ENCODE measurements at places on chromosomes 12 and 14.

- no peak for DNase-seq
Observed at GRCh38 chr14:72574715-72575114, 319.2 kb downstream of the DPF3 start.

GRCh38 chr12:75129275-75129674, 80.4 kb downstream of the KCNC2 start:
- no peak for DNase-seq

GRCh38 chr12:124445121-124445718, 122.2 kb downstream of the NCOR2 start:
- DNase-seq = no peak

DNA sequence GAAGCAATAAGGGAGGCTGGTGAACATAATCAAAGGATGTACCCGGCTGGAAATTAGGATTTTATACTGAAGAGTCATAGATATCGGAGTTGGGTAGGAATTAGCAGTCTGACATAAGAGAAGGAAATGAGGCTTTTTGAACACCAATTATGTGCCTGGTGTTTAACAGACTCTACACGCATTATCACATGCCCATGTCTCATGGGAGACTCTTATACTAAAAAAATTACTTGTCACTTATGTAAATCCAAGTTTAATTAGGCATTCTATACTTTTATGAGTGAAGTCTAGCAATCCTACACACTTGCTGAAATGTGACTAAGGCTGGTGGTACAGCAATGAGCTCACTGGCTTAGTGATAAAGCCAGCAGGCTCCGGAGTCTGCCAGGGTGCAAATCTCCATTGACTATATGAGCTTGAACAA, 93.5 kb downstream of the NUAK1 start:
- no peak for DNase-seq

DNA sequence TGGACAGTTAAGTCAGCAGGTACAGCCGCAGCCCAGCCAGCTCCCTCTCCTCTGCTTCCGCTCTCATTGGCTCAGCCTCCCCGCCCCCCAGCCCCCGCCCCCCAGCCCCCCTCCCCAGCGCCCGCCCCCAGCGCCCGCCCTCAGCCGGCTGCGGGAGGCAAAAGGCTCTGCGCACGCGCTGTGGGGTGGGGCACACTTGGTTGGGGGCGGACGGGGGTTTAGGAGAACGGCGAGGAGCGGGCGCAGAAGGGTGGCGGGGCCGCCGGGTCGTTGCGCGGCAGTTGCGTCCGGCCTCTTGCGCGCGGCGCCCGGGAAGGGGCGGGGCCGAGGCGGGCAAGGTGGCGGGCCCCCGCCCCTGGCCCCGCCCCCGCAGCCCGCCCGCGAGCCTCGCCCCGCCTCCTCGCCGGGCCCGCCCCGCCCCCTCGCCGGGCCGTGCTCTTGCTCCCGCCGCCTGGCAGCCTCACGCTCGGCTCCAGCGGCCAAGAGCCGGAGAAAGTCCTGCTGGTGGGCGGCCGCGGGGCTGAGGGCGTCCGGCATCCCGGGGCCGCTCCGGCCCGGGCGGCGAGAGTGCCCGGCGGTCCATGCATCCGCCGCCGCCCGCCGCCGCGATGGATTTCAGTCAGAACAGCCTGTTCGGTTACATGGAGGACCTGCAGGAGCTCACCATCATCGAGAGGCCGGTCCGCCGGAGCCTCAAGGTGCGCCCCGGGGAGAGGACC, at the start of gene PPP4R4:
PPP4R4 (plus strand) TSS at position 438 of the 719 bp plus-strand sequence; CDS start at position 582, 144 bp downstream.
- no peak for DNase-seq

GRCh38 chr12:47407463-47408129, 298.2 kb downstream of the RPAP3 start:
- DNase-seq = no peak

GRCh38 chr14:67800743-67801142, 15.6 kb downstream of the ZFYVE26 start:
- no peak for DNase-seq

GRCh38 chr12:67220065-67220464, 49.1 kb upstream of the CAND1 start:
- no peak for DNase-seq

DNA sequence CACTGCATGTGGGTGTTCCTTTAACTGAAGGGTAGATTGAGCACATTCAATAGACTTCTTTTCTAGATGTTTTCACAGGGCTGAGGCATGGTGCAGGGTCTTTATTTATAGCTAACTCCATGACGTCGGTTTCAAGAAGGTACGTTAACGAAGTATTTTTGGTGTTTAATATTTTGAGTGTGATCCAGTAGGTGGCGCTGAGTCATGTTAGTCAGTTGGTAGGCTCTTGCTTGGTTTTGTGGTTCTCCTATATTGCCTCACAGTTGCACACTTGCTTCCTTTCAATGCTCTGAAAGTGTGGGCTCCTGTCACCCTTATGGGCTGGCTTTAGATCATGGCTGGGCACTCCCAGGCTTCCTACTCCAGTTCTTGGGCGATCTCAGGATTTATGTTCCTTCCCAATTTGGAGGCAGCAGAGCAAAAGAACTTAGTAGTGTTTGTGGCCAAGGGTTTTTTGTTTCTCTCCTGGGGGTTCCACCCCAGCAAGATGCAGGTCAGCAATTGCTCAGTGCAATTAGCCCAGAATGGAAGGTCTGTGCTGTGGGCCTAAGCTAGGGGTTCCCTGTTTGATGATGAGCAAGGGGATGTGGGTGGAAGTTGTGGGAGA, 471.6 kb upstream of the FOXG1 start:
- DNase-seq = no peak

DNA sequence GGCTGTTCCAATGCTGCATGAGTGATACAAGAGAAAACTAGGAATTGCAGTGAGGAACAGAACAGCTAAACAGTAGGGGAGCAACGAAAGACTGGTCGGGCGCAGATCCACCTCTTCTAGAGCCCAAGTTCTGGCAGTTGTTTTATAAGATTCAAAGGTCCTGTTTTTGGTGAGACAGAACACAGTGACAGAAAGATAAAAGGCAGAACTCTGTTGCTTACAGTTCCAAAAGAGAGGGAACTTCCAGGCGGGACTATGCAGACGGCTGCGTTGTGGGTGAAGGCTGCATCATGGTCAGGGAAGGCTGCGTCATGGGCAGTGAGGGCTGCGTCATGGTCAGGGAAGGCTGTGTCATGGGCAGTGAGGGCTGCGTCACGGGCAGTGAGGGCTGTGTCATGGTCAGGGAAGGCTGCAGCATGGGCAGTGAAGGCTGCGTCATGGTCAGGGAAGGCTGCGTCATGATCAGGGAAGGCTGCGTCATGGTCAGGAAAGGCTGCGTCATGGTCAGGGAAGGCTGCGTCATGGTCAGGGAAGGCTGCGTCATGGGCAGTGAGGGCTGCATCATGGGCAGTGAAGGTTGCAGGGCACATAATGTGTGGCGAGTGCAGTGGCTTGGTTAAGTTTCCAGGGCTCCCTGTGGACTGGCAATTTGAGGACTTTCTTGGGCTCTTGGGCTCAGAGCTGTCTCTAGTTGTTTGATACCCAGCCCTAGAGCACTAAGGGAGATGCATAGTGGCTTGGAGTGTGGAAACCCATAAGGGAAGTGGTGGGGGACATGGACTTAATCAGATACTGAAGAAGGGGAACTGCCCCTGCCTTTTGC, 619.9 kb downstream of the AACS start:
- no peak for DNase-seq

DNA sequence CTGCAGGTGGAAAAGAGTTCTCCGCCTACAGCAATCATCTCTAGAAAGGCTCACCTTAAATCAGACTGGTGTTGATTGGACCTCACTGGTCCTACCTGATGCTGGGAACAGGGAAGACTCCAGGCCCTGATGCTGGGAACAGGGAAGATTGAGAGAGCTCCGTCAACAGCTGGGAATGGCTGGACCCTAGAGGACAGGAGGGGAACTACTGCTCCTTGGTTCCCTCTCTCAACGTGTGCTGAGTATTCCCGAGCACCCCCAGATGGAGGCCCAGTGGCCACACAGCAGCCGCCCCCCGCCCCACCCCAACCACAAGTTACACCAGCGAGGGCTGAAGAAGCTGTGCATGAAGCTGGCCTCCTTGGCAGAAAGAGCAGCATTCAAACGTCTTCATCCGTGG, 240.3 kb downstream of the SLC15A4 start:
- no peak for DNase-seq

DNA sequence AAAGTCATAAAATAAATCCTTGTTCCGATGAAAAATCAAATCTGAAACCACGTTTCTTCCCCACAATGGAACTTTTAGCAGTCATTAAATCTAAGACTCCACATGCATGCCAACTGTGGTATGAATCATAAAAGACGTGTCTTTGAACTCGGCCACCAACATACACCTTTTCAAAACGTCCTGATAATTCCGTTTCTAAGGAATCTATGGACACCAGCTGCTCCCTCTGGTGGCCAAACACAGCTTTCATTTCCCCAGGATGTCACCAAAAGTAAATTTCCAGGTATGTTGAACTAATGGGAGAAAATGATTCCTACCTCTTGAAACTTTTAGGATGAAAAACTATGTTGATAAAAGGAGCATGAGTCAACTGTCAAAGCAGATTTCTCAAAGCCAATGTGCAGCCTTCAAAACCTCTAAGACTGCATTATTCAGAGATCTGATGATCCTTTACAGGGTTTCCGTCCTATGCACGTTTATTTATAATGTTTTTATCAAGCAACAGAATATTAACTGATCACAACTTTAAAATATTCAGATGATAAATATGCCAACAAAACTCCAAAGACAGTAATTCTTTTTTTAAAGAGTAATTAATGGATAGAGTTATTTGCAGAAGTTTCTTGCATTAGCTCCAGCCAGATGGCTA, 96.2 kb downstream of the CIT start:
- no peak for DNase-seq

DNA sequence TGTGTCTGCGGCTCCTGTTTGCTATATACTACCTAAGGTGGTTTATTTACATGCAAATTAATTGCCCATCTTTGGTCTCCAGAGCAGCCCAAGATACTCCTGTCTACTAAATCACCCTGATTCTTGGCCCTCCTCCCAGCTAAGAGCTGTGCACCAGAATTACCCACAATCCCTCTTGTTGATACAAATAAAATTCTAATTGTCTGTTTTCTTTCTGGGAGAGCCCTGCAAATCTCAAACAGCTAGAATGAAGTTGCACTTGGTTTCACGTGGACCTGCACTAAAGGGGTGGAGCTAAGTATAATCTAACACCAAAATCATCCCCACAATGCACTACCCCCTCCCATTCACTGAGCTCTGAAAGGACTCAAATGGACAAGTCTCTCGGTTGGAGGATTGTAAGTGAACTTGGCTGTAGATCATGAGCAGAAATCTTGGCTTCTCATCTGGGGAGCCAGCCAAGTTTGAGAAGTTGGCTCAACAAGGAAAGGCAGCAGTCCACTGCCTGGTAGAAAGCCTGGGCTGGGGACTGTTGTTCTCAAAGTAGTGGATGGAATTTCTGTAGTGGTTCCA, 6.6 kb downstream of the MAX start:
- DNase-seq = peak; percentile 50

GRCh38 chr14:68314642-68315041, 478.2 kb downstream of the ZFP36L1 start:
- DNase-seq = no peak

GRCh38 chr14:90039253-90040010, 22.4 kb upstream of the KCNK13 start:
- no peak for DNase-seq

DNA sequence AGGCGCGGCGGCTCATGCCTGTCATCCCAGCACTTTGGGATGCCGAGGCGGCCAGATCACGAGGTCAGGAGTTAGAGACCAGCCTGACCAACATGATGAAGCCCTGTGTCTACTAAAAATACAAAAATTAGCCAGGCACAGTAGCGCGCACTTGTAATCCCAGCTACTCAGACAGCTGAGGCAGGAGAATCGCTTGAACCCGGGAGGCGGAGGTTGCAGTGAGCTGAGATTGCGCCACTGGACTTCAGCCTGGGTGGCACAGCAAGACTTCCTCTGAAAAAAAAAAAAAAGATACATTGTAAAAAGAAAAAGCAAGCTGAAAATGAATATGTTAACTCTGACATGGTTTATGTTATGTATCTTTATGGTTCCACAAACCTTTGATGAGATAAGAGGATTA, 33.6 kb downstream of the RPGRIP1 start:
- DNase-seq = no peak

GRCh38 chr12:52687497-52688385, 7.5 kb upstream of the KRT1 start:
- no peak for DNase-seq

- no peak for DNase-seq
Observed at GRCh38 chr12:113130457-113131135, 5.0 kb downstream of the RASAL1 start.

DNA sequence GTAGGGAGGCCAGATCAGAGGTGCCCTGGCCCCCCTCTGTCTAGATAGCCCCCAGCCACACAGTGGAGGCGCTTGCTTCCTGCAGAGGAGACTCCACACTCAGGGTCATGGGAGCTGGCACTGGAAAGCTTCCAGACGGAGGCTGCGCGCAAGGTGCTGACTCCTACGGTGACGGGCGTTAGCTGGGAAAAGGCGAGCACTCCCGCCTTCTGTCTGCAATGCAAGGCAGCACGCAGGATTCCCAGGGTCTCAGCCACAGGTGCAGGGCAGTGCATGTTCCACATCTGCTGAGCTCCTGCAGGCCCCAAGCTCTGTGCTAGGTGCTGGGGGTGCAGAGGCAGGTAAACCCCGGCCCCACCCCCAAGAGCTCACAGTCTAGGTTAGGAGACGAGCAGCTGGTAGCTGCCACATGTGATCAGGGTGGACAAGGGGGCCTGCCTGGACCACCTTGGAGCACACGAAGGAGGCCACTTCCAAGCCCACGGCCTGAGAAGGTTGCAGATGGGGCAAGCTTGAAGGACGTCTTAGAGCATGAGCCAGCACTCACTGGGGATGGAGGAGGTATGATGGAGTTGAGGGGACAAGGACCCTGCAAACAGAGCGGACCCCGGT, 310.9 kb upstream of the DIO3 start:
- DNase-seq = no peak

GRCh38 chr14:91143862-91144261, 30.0 kb downstream of the DGLUCY start:
- no peak for DNase-seq

GRCh38 chr12:30010071-30011052, 226.6 kb upstream of the TMTC1 start:
- no peak for DNase-seq

DNA sequence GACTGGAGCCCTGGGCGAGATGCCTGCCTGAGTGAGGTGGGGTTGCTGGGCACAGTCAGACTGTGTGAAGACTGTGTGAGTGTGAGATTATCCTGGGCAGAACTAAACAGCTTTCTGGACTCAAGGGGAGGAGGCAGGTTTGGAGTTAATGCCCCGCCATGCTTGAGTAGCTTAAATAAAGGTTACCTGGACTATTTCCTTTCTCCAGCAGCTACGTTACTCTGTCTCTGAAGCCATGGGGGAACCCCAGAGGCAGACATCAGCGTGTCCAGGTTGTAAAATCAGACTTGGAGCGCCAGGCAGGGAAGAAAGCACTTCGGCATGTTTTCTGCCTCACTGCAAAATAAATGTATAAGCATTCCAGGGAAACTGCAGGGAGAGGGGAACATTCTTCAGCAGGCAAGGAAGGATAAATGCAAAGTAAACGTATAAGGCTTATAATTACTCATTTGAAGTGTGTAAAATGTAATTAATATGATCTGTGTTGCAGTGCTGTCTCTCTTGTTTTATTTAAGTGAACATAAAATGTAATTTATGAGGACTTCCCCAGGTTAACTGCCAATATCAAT, 129.7 kb downstream of the CHST11 start:
- DNase-seq = no peak
